ENCODE measurements at places on chromosomes 2 and 18.
A peak's percentile ranks its signal among the peaks of the same experiment; 100 is the strongest.

GRCh38 chr2:98522854-98523253 is 78.2 kb downstream of the INPP4A start:
- no peak for DNase-seq

DNA sequence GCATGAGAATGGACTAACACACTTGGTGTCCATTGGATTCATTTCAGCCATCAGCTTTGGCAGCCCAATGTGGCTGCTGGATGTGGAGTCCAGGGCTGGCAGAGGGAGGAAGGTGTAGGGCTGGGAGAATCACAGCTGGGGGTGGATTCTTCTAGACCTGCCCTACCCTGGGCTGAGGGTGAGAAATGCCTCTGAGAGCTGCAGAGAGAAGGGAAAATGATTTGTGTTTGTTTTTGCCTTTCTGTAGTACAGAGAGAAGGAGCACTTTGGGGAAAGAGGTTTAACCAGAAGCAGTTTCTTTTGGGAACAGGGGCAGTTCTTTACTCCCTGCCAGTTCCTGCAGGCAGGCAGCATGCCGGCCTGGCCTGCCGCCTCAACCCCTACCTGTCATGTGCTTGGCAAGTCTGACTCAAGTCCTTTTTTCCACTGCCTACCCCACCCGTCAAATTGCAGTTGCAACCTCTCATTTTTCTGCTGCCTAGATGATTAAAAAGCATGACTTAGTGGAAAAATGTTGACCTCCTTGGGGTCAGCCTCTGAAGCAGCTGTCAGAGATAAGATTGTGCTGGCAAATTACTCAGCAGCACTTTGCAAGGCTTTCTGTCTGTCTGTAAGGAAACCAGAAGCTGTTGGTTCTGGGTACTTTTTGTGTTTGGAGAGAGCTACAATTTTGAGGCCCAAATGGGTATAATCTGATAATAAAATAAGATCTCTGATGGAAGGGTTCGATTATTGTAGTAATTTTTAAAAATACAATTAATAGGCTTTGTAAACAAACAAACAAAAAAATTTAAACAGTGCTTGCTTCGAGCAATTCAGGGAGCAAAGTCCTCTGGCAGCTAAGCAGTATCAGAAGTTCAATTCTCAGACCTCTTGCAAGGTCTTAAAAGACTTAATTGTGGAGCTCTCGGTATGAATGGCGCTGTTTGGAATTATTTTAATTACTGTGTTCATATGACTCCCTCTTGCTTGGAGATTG is 21.7 kb downstream of the LBH start:
- DNase-seq: peak; percentile 76

DNA sequence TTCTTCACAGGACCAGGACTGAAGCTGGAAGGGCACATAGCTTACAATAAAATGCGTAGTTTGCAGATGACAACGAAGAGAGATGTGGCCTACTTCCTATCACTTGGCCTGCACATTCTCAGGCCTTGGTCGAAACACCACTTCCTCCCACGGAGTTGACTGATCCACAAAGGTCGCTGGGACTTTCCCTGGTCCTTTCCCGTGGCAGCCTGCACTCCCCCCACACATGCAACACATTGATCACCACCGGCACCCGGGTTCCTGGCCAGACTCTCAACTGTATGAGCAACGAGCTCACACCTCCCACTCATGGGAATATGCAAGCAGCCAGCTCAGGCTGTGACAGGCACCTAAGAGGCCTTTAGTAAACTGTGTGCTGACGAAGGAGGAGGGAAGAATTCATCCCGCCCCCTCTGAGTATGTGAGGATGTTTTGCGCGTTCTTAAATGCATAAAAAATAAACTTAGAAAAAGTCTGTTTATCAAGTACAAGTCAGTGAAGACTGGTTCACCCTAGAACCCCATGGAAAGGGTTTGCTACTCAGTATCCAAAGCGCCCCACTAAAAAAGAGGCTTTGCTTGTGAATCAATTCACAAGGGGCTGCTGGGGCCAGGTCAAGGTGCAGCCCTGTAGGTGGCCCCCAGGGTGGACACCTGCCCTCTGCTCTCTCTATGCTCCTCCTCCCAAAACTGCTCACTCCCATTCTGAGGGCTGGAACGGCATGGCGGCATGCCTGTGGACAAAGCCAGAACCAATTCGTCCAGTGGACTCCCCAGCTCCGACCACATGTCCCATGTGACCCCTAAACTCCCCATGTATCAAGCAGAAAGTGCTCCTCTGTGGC is 154.3 kb downstream of the EIPR1 start:
- DNase-seq: peak; percentile 88

DNA sequence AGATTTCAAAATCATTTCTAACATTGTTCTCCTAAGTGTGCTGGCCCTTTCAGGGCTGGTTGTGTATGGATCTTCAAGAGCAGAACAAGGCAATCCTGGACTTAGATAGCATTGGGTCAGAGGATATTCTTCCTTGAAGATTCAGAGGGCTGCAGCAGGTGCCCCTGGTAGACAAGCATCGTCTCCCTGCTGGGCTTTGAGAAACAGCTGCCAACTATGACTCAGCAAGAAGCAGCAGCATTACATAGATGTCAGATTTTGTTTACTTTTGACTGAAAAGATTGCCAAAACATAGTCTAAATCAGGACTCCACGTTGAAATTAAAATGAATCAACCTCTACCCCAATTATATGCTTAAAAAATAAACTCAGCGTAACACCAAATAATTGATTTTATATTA is 618.8 kb downstream of the SOCS6 start:
- DNase-seq: no peak

DNA sequence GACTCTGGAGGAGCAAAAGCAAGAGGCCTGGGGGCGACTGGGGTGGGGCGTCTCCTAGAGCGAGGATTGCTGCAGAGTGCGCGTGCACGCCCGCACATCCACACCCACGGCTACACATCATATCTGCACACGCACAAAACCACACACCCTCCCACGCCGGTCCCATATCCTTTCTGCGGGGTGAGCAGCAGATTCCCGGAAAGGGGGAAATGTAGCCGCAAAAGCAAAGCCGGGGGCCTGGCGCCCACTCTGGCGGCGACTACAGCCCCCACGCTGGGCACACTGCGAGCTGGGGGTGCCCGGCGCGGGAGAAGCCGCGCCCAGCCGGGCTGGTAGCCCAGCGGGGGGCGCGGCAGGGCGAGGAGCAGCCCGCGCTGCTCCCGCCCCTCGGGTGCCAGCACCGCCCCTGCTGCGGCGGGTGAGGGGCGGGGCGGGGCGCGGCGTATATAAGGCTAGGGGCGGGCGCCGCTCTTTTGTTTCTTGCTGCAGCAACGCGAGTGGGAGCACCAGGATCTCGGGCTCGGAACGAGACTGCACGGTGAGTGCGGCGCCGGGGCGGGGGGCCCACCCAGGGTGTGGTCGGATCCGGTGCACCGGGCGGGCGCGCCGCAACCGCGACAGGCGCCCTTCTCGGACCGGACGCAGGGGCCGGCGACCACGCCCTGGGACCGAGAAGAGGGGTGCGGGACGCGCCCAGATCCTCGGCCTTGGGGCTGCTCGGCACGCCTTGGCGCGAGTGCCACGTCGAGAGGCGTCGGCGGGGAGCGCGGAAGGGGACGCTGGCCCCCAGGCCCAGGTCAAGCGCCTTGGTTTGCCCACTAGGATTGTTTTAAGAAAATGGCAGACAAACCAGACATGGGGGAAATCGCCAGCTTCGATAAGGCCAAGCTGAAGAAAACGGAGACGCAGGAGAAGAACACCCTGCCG is at the start of gene TMSB10:
Gene TMSB10, plus strand, starts transcription at position 476 of the 927 bp plus-strand sequence.
- peak; percentile 92 for DNase-seq

DNA sequence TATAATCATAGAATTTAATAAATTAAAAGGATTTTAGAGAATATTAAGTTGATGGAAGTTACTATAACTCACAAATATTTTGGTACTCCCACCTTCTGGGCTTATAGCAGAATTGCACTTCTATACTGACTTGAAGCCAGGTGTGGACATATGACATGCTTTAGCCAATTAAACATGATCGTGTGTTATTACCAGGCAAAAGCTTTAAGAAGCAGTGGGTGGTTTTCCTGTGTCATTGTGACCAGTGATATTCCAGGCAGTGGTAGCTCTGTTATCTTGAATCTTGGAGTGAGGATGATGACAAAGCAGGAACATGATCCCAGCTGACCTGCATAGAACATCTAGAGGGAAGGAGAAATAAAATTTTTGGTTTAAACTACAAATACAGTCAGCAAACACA is 370.9 kb upstream of the ZEB2 start:
- no peak for DNase-seq

DNA sequence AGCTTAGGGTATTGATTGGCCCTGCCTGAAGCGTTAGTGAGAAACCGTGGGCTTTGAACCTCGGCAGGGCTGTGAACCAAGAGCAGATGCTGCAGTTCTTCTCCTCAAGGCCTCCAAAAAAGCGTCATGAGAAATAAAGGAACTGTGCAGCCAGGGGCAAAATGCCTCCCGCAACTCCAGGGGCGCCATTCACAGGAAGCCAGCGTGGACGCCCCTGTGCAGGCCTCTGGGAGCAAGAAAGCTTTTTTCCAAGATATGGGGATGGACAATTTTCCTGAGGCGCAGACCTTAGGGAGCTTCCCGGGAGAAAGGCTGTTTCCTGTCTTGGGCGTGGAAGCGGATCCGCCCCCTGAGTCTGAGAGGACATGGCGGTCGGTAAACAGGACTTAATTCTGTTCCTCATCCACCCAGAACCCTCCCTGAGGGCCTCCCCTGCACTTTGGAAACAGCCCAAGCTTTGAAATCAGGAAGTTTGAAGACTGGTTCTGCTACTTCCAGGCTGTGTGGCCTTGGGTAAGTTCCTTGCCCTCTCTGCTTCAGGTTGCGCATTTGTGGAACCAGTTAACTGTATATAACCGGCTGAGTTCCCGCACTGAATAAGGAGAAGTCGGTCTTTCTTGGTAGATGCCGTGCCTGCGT is 29.6 kb upstream of the CABLES1 start:
- no peak for DNase-seq

- DNase-seq: no peak
Measured at GRCh38 chr2:233434666-233435330, 80.5 kb downstream of the DGKD start.

GRCh38 chr2:53033411-53033810 is 734.2 kb upstream of the CHAC2 start:
- DNase-seq: no peak

GRCh38 chr2:152093464-152093863 is 5.4 kb downstream of the CACNB4 start:
- no peak for DNase-seq

DNA sequence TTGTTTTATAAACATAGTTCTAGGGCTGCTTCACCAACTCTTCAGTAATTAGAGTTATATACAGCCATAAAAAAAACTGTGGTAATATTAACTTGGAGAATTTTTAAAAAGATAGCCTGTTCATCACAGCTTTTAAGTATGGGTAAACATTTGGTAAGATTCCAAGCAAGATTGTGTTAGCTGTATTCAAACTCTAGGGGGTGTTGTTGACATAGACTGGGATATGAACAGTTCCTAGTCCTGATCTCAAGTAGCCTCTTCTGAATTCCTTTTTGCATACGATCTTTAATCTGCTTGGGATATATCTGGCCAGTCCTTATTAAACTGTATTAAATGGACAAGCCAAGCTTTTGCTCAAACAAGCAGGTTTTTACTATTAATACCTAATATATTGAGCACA is 13.4 kb downstream of the NOP58 start:
- DNase-seq: no peak

- no peak for DNase-seq
Measured at GRCh38 chr18:71707400-71707799, 836.7 kb downstream of the CBLN2 start.

All from stimulated activated naive CD8-positive, alpha-beta T cell treated with anti-CD3 and anti-CD28 coated beads, Interleukin-15, Interleukin-2, amounts not matched to agents 100 U/mL and 50 U/mL, for 24 hours (primary cell).